ENCODE measurements at places on chromosomes 7 and 10.
A peak's percentile ranks its signal among the peaks of the same experiment; 100 is the strongest.

GRCh38 chr10:5317547-5318107 is 47.1 kb upstream of the UCN3 start:
- DNase-seq = peak; percentile 95

GRCh38 chr7:55034776-55035175 is 16.0 kb downstream of the EGFR start:
- no peak for DNase-seq

GRCh38 chr10:125562737-125563136 is 120.2 kb downstream of the TEX36 start:
- DNase-seq = no peak

GRCh38 chr10:77939561-77940001 is 13.0 kb upstream of the DLG5 start:
- peak; percentile 61 for DNase-seq

GRCh38 chr7:22667187-22667561 is 59.8 kb upstream of the IL6 start:
- DNase-seq = no peak

GRCh38 chr7:149773446-149774236 is at the start of gene ZNF467:
ZNF467 (minus strand) TSS chr7:149773588; CDS start chr7:149771032, 2,556 bp downstream.
- DNase-seq = peak; percentile 87

- no peak for DNase-seq
Observed at GRCh38 chr7:132118641-132119040, 457.6 kb downstream of the PLXNA4 start.

DNA sequence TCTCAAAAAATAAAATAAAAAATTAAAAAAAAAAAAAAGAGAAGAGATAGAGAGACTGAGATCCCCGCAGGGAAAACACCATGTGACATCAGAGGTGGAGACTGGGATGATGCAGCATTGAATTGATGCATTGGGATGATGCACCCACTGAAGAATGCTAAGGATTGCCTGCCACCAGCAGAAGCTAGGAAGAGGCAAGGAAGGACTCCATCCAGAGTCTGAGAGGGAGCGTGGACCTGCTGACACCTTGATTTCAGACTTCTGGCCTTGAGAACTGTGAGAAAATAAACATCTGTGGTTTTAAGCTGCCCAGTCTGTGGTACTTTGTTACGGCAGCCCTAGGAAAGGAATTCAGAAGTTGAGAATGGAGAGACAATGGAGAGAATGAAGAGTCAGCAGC is 89.8 kb upstream of the PRPS1L1 start:
- DNase-seq = no peak

DNA sequence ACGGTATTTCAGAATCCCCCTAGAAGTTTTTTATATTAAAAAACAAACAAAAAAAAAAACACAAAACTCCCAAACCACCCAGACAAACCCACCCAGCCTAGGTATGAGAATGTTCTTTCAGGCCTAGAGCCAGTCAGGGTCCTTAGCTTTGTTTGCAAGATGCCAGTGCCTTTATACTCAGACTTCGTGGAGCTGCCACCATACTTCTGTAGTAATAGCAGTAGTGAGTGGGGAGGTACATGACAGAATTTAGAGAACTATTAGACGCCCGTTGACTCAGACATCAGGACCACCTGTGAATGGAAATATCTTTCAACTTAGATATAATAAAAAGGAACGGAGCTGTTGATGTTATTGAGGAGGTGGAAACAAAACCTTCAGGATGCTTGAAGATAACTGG is 138.2 kb upstream of the MKLN1 start:
- DNase-seq = no peak

GRCh38 chr10:84902553-84902952 is 574.2 kb downstream of the CCSER2 start:
- DNase-seq = no peak

DNA sequence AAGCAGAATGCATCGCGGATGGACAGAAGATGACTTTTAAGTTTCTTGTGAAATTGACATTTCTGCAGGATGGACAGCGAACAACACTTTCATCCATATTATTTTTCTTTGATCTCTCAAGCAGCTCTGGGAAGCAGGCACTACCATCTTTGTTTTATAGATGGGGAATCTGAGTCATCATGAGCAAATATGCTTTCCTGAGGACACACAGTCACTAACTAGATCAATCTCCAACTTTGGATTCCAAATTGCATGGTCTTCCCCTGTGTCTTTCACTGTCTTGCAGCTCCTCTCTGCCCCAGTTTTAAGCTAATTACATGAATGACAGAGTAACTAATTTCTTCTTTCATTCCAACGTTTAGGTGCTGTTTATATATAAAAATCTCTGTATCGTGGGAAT is 201.5 kb downstream of the ADAM12 start:
- DNase-seq = peak; percentile 27

- no peak for DNase-seq
Observed at GRCh38 chr7:79828866-79829265, 305.8 kb upstream of the GNAI1 start.

DNA sequence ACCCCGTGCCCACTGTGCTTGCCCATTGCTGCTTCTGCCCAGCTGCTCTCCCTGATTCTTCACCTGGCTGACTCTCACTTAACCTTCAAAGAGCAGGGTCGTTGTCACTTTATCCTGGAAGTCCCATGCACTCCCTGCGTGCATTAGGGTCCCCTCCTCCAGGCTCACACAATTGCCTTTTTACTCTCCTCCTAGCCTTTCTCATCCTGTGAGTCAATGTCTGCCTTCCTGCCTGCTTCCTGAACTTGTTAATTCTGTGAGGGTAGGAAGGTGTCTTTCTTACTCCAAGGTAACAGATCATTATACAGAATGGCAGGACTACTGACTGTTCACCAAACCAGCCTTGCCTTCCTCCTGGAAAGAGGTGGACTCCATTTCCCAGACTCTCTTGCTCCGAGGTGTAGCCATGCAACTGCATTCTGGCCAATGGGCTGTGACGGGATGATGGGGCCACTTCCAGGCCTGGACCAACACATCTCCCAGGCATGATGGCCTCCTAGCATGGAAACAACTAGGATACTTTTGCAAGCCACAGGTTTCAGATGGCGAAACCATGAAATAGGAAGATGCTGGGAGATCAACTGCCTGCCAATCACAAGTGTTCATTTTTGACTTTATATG is 54.7 kb downstream of the ARHGAP22 start:
- DNase-seq = no peak

DNA sequence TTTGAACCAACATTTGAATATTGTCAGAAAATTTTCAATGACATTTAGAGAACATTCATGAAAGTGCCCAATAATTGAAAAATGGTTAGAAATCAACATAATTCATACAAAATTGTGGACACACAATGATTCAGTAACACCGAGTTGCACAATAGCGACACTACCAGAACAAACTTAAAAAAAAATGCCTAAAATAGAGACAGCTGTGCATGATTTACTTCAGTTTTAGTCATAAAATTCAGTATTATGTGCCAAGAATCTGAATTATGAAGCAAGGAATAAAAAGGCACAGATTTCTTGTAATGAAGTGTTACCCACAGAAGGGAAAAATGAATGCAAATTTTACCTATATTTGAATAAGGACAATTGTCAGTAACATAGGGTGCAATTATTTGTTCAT is 396.0 kb downstream of the SEMA3D start:
- DNase-seq = peak; percentile 90

DNA sequence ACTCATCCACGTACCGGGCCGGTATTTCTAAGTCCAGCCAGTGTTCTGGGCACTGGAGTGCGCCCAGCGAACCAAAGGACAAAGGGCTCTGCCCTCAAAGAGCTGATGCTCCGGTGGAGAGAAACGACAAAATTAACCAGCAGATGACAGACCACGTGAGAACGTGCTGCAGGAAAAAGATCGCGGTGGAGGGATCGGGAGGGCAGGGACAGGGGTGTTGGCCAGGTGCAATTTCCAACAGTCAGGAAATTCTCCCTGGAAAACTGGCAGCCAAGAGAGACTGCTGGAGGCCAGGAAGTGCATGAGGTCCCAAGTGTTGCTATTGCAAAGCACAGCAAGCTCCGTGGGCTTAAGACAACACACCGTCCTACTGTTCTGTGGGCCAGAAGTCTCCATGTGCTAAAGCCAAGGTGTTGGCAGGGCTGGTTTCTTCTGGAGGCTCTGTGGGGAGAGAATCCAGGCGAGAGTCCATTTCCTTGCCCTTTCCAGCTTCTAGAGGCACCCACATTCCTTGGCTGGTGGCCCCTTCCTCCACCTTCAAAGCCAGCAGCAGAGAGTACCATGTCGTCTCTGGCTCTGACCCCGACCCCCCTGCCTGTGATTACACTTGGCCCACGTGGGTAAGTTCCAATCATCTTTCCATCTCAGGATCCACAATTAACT is 21.3 kb upstream of the AMZ1 start:
- peak; percentile 36 for DNase-seq

DNA sequence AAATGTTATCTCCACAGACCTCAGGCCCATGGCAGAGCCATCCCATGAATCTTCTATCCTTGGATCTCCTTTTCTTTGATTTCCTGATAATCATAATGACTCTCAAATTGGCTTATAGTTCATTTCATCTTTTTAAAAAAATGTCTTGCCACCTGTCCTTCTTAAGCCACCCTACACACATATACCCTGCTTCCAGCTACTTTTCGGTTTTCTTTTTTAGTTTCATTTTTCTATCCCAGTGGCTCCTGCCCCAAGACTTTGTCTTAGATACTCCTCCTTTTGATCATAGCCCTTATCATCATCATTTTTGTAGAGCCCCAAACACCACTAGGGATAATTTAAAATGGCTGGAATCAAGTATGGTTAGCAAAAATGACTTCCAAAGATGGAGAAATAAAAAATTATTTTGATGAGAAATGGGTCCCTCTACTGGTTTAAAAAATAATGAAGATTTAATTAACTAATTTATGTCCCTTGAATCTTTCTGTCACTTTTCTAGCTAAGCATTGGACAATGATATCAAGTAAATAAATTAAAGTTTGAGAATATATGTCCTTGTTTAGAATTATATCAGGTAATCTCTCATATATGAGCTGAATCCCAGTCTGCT is 277.3 kb upstream of the SEMA3D start:
- peak; percentile 8 for DNase-seq

GRCh38 chr7:42262964-42263363 is 26.0 kb upstream of the GLI3 start:
- peak; percentile 32 for DNase-seq

DNA sequence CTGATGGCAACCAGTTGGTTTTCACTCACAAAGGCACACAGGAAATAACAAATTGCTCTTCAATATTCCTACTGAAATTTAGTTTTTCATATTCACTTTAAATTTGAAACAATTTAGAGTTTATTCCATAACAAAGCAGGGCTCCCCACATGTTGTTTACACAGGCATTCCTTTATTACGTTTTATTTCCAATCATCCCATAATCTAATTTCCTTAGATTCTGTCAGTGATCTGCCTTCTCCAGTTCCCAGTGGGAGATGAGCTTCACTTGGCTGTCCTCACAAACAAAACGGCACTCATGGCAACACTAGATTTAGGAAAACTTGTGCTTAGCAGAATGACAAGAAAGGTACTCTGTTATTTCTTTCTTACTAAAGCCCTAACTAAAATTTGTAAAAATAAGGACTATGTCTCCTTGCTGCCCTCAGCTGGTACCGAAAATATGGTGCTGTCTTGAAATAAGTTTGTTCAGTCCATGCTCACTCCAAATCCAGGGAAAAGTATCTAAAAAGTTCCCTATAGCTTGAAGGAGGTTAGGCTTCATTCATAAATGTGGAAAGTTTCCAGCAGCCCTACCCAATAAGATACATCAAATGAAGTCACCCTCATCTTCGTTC is 23.0 kb downstream of the PHYH start:
- DNase-seq = peak; percentile 59

- no peak for DNase-seq
Observed at GRCh38 chr7:158973440-158973839, 117.1 kb downstream of the DYNC2I1 start.

GRCh38 chr10:24097751-24098207 is 111.2 kb upstream of the KIAA1217 start:
- no peak for DNase-seq

DNA sequence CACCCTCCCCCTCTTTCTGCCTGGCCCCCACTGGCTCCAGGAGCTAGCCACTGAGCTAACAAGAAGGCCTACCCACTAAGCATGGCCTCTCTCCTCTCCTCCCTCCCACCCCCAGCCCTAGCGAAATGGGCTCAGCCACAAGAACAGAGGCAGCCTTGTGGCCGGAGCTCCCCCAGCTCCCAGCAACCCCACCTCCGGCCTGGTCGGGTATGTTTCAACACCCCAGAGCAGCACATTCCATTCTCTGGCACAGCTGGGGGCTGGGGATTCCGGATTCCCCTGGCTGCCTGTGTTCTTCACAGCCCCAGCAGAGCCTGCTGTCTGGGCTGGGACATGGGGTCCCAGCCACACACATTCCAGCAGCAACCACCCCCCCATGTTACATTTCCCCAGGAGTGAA is 9.0 kb downstream of the SFRP5 start:
- DNase-seq = peak; percentile 47

DNA sequence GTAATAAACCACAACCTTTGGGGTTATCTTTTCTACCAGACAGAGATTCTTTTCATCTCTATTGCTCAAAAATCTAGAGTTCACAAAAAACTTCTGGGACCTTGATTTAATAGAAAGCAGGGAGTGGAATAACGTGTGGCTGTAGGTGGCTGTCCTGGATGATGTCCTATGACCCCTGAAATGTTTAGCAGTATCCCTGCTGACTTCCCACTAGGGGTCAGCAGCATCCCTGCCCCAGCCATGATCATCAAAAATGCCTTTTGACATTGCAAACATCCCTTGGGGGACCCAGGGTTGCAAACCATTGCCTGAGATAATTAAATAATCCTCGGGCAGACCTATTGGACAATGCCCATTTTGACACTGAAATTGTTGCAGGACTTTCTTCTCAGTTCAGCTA is 177.1 kb downstream of the USP6NL start:
- DNase-seq = no peak

- peak; percentile 66 for DNase-seq
Observed at GRCh38 chr7:105934572-105935185, 28.4 kb upstream of the CDHR3 start.

GRCh38 chr10:16612115-16612980 is 90.7 kb upstream of the C1QL3 start:
- peak; percentile 48 for DNase-seq

DNA sequence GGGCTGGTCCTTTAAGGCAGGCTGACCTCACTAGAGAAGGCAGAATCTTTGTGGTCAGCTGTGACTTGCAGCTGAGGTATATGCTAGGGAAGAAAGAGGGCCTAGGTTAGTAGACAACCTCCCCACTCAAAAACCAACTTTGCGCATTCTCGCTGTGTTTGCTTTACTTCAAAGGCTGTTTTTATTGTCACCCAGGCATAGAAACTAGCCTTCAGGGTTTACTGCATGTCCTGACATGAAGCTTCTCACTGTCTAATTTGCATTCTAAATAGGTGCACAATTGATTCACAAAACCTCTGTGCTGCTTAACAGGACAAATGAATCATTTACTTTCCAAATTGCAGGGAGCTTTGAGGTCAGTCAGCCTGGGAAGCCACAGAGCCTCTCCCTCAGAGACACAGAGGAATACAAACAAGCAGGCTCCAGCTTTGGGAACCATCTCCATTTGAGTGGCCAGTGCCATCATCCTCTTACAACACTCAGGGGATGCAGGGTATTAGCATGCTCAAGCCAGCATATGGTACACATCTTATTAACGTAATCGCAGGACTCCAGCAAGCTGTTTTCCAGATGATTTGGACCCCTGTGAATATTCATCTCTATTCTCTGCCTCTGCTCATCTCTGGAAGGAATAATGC is 596.4 kb upstream of the GHITM start:
- peak; percentile 31 for DNase-seq

GRCh38 chr7:127678947-127679346 is 27.0 kb downstream of the SND1 start:
- DNase-seq = peak; percentile 25
